ENCODE measurements at places on chromosomes 3 and 15.

DNA sequence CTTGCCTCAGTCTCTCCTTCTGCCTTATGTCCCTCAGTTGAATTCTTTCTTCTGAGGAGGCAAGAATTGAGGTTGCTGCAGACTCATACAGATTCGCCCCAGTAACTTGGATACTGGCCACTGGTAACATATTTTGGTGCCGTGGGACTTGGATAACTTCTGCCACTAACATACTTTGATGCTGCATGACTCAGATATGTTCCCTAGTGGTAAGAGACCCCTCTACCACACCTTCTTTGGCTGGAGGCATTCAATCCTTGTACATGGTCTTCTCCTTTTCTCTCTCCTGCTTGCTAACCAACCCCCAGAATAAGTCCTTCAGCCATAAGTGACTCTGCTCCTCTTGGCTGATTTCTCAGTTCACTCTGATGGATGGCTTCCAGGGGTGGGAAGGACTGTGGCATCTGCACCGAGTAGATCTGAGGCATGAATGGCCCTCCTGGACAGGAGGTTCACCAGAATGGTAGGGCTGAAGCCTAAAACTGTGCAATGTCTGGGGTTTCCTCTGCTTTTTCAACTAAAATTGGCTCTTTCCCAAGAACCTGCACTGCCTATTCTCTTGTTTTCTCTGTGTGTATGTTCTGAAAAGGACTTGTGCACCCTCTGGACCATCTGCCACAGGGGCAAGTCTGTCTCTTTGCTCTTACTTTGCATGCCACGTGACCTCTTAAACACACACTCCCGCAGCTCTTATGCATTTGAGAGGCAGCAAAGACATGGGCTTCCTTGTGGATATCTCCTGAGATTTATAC lies 55.5 kb upstream of the FSTL1 start:
- DNase-seq: no peak

DNA sequence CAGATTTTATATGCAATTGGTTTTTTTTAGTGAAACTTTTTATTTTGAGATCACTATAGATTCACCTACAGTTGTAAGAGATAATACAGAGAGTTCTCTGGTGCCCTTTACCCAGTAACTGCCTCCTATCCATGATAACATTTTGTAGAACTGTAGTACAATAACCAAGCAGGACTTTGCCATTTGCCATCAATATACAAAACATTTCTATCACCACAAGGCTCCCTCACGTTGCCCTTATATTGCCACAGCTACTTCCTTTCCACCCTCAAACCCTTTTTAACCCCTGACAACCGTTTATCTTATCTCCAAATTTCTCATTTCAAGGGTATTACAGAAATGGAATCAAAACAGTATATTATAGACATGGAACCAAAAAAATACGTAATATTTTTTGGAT lies 130.7 kb upstream of the GOLGA6L4 start:
- DNase-seq: no peak

GRCh38 chr3:33250712-33251111 lies 26.5 kb upstream of the FBXL2 start:
- no peak for DNase-seq

DNA sequence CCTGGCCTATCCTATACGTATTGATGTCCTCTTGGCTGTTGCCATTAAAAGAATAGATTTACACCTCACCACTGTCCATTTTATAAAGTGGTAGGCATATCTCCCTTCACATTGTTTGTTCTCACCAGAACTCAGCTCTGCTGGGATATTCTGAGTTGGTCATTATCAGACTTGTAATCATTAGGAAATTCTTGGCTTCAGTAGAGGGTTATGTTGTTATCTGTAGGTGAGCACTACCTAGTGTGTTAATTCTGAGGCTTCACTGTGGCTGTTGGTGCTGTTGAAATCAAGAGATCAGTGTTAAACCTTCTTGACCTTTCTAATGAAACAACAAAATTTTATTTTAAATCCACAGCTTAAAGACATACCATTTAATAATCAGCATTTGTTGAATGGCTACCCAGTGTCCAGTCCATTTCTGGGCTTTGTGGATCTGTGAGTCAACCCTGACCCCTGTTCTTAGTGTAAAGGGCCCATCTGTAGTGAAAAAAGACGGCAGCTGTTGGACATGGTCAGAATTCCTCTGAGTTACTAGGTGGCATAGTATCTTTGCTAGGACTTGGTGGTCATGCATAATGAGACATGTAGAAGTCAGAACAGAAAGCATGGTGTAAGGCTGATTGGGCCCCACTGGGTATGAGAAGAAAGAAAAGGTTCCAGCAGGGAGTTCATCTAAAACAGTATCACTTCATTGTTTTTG lies 32.9 kb upstream of the P4HTM start:
- no peak for DNase-seq

DNA sequence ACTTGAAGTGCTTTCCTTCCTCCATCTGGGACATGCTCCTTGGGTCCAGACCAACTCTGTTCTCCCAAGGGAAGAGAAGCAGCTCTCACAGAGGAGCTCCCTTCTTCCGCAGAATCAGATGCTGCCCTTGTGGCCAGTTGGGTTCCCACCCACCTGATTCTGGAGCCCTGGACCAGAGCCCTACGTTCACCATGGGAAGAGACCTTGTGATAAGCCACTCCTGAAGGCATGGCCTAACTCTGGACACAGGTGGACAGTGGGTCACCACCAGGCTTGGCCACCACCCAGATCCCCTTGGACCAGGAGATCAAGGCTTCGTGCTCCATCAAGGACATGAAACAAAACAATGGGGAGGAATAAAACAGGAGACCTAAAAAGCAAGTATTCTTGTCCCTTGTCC lies 172.2 kb downstream of the RPLP1 start:
- no peak for DNase-seq

GRCh38 chr15:88725305-88726210 lies 77.7 kb upstream of the ACAN start:
- DNase-seq: no peak

DNA sequence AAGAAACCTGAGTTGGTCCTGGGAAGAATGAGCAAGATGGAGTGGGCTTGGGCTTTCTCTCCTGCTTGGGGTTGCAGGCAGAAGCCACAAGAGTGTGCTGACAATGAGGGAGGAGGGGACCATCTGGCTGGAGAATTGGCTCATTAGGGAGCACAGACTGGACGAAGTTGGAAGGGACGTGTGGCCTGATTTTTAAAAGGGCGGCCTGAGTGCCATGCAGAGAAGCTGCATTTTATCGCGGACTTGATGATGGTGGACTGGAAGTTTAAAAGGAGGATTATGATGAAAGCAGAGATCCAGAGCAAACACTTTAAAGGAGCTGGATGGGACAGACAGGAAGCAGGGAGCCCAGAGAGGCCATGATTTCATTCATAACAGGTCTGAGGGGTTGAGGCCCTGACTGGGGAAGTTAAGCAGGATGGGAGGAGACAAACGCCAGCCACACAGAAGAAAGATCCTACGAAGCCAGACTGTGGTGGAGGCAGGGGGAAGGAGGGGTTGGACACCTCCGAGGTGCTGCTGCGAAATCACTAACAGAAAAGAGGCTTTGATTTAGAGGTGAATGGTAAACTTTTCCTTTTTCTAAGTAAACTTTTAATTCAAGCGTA lies 23.6 kb downstream of the TLNRD1 start:
- no peak for DNase-seq

- DNase-seq: no peak
These were observed 6.6 kb downstream of the PPCDC start for GRCh38 chr15:75030023-75030413.

DNA sequence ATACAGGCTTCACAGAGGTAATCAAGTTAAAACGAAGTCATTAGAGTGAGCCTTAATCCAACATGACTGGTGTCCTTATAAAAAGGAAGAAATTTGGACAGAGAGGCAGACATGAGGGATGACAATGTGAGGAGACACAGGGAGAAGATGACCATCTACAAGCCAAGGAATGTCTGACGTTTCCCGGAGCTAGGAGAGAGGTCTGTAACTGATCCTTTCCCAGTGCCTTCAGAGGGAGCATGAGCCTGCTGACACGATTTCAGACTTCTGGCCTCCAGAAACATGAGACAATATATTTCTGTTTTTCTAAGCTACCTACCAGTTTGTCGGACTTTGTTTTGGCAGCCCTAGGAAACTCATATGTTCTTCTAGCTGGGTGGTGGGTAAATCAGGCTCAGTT lies 15.1 kb downstream of the TM4SF1 start:
- DNase-seq: no peak

- no peak for DNase-seq
These were observed 724.8 kb upstream of the CFAP20DC start for GRCh38 chr3:59774634-59775033.

- no peak for DNase-seq
These were observed 115.4 kb upstream of the GADL1 start for GRCh38 chr3:31009881-31010280.

DNA sequence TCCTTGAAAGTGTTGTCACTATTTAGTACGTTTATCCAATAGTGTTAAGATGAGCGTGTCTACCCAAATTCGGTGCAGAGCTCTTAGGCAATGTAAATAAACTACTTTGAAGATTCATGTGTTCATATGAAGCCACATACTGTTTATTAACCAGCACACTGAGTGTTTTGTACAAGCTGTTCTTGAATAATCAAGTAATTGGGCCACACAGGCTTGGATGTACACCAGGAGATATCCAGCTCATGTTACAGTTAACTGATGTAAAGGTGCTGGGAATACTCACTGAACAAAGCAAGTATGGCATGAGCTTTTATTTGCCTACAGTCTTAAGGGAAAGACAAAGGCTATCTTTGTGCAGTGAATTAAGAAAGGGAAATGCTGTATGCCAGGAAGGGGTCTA lies 632 bp upstream of the DHX36 start:
- no peak for DNase-seq

GRCh38 chr3:152595975-152596821 lies 238.7 kb upstream of the P2RY1 start:
- DNase-seq: no peak

DNA sequence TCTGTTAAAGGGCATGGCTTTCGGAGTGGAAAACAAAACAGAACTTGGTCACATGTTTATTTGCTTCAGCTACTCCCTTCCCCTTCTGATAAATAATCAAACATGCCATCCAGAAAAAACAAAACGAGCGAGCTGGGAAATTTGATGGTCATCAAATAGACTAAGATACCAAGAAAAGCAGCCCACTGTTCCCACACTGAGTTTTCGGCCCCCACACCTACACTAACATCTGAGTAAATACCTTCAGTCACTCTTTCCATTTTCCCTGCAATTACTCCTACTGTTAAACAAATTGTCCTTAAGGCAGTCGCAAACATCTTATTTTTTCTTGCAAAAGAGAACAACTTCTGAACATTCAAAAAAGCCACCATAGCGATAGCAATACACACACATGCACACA lies 454.6 kb downstream of the FOXP1 start:
- DNase-seq: no peak

DNA sequence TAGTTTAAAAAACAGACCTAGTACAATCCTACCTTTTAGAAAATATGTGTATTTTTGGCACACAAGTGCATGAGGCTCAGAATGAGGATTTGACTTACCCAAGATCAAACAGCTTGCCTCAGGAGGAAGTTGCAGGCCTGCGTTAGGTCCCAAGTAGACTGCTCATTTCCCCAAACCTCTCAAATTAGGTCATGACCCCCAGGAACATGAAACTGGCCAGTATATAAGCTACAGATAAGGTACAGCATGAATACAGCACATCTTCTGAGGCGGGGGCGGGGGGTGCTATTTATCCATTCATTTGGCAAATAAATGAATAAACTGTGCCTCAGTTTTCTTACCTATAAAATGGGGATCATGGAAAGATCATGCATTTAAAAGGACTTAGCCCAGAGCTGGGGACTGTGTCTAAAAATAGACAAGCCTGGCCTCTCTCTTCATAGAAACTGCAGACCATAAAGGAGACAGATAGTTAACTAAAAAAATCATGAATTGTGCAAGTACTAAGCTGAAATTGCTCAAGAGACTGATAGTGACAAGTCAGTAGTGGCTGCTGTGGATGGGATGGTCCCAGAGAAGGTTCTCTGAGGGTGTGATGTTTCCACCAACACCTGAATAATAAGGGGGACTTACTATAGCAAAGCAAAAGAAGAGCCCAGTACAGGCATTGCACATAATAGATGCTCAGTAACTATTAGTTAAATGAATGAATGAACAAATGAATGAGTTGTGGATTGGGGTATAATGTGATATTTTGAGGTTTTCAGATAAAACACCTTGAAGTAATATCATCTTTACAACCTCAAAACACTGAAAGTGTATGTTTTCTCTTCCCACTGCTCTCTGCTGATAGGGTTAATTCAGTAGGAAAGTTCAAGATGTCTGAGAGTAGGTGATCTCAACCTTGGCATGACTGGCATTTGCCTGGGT lies 258.5 kb upstream of the PROK2 start:
- DNase-seq: no peak

DNA sequence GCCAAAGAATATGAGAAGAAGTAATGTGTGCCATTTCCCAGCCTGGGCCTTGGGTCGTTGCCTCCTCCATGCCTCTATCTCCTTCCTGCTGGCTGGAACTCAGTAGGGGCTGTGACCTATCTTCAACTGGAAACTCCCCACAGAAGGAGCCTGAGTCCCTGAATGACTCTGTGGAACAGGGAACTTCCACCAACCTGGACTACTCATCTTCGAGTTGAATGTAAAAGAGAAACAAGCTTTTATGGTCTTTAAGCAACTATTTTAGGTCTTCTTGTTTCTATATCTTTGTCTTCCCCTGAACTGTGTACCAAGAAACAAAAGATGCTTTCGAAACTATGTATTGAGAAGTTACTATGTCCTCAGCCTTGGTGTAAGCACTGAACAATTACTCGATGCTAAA lies 355.3 kb upstream of the NR2F2 start:
- DNase-seq: no peak

GRCh38 chr3:174466471-174467054 lies 392.6 kb upstream of the NAALADL2 start:
- DNase-seq: no peak

- no peak for DNase-seq
These were observed 140.0 kb upstream of the KLHL25 start for GRCh38 chr15:85934691-85935090.

DNA sequence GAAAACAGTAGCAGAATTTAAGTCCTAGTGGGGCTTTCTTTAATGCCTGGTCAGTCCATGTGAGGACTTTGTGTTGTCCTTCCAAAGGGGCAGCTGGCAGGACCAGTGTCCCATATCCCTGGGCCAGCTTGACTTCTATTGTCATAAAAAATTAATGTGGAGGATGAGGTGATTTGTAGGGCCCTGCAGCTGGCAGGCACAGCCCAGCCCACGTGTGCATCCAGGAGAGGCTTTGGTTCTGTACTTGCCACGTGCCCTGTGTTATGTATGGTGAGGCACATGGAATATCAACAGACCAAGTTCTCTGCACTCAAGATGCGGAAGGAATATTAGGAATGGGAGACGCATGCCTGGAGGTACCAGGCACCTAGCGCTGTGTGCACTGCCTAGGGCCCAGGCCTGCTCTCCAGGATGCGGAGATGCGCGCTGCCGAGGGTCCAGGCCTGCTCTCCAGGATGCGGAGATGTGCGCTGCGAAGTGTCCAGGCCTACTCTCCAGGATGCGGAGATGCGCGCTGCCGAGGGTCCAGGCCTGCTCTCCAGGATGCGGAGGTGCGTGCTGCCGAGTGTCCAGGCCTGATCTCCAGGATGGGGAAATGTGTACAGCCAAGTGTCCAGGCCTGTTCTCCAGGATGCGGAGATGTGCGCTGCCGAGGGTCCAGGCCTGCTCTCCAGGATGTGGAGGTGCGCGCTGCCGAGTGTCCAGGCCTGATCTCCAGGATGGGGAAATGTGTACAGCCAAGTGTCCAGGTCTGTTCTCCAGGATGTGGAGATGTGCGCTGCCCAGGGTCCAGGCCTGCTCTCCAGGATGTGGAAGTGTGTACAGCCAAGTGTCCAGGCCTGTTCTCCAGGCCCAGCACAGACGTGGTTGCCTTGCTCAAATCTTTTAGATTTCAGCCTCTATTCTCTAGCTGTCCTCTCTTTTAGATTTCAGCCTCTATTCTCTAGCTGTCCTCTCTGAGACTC lies 183.3 kb upstream of the ROPN1 start:
- DNase-seq: no peak

GRCh38 chr15:90036806-90037510 lies 35.8 kb downstream of the ZNF710 start:
- no peak for DNase-seq

Data from activated T-cell treated with anti-CD3 and anti-CD28 coated beads, Interleukin-2, amount 50 U/mL, for 72 hours (primary cell).